Keratinocyte (primary cell): ENCODE measurements at places on chromosomes 11 and 22. TPM values are rescaled to one million over a fixed set of nuclear protein-coding genes. Genes with fewer than 3 reads are reported as not detected.

GRCh38 chr11:106087815-106088435, 10.5 kb downstream of the AASDHPPT start:
- H3K4me1 ChIP-seq, result peaks cover 26% of the 10 kb centered on the region
- no peaks in the 10 kb centered on the region for H3K27me3 ChIP-seq
- H3K27ac ChIP-seq, result peak overlapping the region; percentile 31
- no peak overlapping the region for H3K4me3 ChIP-seq
- no peaks in the 10 kb centered on the region for H3K36me3 ChIP-seq

GRCh38 chr11:33889821-33890378, 2.0 kb downstream of the LMO2 start:
- DNase-seq, result no peak
- H3K4me3 ChIP-seq, result no peak overlapping the region
- H3K27me3 ChIP-seq, result peaks cover 5% of the 10 kb centered on the region
- no peaks in the 10 kb centered on the region for H3K36me3 ChIP-seq
- no peaks in the 10 kb centered on the region for H3K4me1 ChIP-seq

DNA sequence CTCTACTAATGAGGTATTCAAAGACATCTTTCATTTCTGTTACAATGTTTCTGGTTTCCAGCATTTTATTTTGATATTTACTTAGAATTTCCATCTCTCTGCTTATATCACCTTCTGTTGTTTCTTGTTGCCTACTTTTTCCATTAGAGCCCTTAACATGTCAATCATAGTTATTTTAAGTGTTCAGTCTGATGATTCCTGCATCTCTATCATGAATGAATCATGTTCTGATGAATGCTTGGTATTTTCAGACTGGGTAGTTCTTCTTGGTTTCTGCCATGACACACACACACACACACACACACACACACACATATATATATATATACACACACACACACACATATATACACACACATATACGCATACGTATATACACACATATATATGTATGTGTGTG, 486.4 kb upstream of the ISX start:
- DNase-seq, result no peak
- H3K4me3 ChIP-seq, result no peak overlapping the region

GRCh38 chr22:25497716-25498115, 66.8 kb upstream of the GRK3 start:
- H3K4me3 ChIP-seq, result no peak overlapping the region
- no peak for DNase-seq
- no peaks in the 10 kb centered on the region for H3K36me3 ChIP-seq
- H3K27me3 ChIP-seq, result peaks cover 4% of the 10 kb centered on the region
- no peaks in the 10 kb centered on the region for H3K4me1 ChIP-seq

GRCh38 chr11:85182441-85183387, 444.4 kb downstream of the DLG2 start:
- no peaks in the 10 kb centered on the region for H3K4me1 ChIP-seq
- no peaks in the 10 kb centered on the region for H3K36me3 ChIP-seq
- H3K27me3 ChIP-seq, result no peaks in the 10 kb centered on the region

DNA sequence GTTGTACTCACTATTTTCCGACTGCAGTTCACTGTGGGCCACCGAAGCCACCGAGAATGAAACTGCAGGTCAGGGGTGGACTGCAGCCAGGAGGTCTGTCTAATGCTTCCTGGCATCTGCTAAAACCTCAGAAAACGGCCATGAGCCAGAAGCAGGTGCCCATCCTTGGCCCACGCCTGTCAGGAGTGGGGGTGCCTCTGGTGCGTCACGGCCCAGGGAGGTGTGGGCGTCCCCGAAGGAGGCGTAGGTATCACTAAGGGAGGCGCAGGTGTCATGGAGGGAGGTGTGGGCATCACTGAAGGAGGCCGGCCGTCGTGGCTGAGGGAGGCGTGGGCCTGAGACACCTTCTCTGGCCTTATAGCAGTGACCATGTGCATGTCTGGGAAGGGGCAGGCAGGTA, 456.2 kb downstream of the TBC1D22A start:
- H3K4me3 ChIP-seq, result no peak overlapping the region
- no peak for DNase-seq
- no peaks in the 10 kb centered on the region for H3K4me1 ChIP-seq
- no peaks in the 10 kb centered on the region for H3K36me3 ChIP-seq
- H3K27me3 ChIP-seq, result no peaks in the 10 kb centered on the region

GRCh38 chr22:23384923-23385677, 195.0 kb downstream of the IGLL1 start:
- DNase-seq, result no peak
- H3K27ac ChIP-seq, result no peak overlapping the region
- H3K27me3 ChIP-seq, result peaks cover 5% of the 10 kb centered on the region
- H3K4me3 ChIP-seq, result no peak overlapping the region
- H3K36me3 ChIP-seq, result no peaks in the 10 kb centered on the region

DNA sequence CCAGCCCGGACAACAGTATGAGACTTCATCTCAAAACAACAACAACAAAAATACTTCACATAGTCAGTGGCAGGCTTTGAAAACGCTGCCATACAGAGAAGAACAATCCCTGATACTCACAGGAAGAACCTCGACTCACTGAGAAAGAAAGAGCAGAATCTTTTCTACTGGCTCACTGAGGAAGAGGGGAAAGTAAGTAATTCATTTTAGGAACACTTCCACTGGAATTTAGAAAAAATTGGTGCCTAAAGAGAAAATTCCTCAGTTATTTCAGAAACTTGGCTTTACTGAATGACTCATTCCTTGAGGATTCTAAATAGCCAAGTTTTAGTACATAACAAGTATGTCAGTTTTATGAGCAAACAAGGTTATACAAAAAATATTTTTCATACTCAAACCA, 12.3 kb downstream of the NARS2 start:
- H3K27me3 ChIP-seq, result no peaks in the 10 kb centered on the region
- no peak overlapping the region for H3K4me3 ChIP-seq
- no peak for DNase-seq
- H3K27ac ChIP-seq, result peak overlapping the region; percentile 37

- H3K27me3 ChIP-seq, result no peaks in the 10 kb centered on the region
- H3K27ac ChIP-seq, result no peak overlapping the region
- H3K36me3 ChIP-seq, result no peaks in the 10 kb centered on the region
- no peaks in the 10 kb centered on the region for H3K4me1 ChIP-seq
Measured at GRCh38 chr11:45266676-45267020, 19.5 kb downstream of the SYT13 start.

C22orf42 gene
- not detected in 3 replicates for polyA plus RNA-seq

MAPK8IP1 gene
- polyA plus RNA-seq, result 0.51 to 0.95 TPM (median 0.83 TPM) in 3 replicates

TSKU gene
- polyA plus RNA-seq, result 22.8 to 36.1 TPM (median 35.8 TPM) in 3 replicates

DTX4 gene
- polyA plus RNA-seq, result 1.6 to 2.0 TPM (median 1.9 TPM) in 3 replicates

OR52N4 gene
- polyA plus RNA-seq, result 0.23 TPM in 1 of 3 replicates, not detected in the others
